ENCODE measurements at places on chromosomes 2 and 18. TPM values are rescaled to one million over a fixed set of nuclear protein-coding genes. Genes with fewer than 3 reads are reported as not detected.

DSC2 gene
- polyA plus RNA-seq, result 40.6 TPM

TBC1D8 gene
- polyA plus RNA-seq, result 21.2 TPM

C1QL2 gene
- polyA plus RNA-seq, result not detected

SMAD7 gene
- polyA plus RNA-seq, result 69.3 TPM

MYO3B gene
- polyA plus RNA-seq, result 0.08 TPM

POLE4 gene
- polyA plus RNA-seq, result 42.8 TPM

PAIP2B gene
- polyA plus RNA-seq, result 20.5 TPM

POMC gene
- 4.9 TPM for polyA plus RNA-seq

AQP4 gene
- polyA plus RNA-seq, result 0.08 TPM

DCDC2C gene
- 0.72 TPM for polyA plus RNA-seq
